ENCODE measurements at places on chromosomes 6 and 20. TPM values are rescaled to one million over a fixed set of nuclear protein-coding genes. Genes with fewer than 3 reads are reported as not detected.

MOCS1 gene
- polyA plus RNA-seq = 11.4 TPM

PIGT gene
- 68.1 TPM for polyA plus RNA-seq

ADGRF5 gene
- polyA plus RNA-seq = 13.1 TPM

PNPLA1 gene
- polyA plus RNA-seq = 0.04 TPM

B3GALT4 gene
- 2.7 TPM for polyA plus RNA-seq

C6orf163 gene
- 1.3 TPM for polyA plus RNA-seq

LTV1 gene
- 17.4 TPM for polyA plus RNA-seq

TGM3 gene
- 0.04 TPM for polyA plus RNA-seq

DSP gene
- 12.7 TPM for polyA plus RNA-seq

MTCH1 gene
- polyA plus RNA-seq = 114 TPM

SNAP25 gene
- polyA plus RNA-seq = 6.4 TPM

DNA sequence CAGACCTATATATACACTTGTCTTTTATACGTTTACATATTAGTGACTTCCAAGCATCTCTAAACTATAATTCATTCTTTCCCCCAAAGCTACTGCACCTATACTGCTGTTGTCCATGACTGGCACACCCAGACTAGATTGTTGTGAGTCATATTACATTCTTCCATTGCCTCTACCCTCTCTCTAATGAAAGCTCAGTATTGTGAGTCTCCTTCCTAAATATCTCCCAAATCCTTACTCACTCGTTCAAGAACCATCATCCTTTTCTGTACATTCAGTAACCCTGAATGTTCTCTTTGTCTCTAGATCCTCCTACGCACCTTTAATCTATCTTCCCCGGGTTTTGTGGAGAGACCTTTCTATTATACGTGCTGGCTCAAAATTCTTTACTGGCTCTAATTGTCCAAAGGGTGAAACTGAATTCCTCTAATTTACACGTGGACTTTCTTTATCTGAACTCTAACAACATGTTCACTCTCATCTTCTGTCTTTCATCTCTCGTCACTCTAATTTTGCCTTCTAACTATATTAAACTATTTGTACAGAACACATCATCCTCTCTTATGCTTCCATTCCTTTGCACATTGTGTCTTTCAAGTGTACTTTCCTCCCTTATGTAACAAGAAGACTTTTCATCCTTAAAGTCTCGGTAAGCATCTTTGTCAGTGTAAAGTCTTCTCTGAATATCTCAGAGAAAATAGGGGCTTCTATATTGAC, 109.3 kb downstream of the IBTK start:
- H3K27ac ChIP-seq = no peak overlapping the region
- DNase-seq = no peak
- H3K4me1 ChIP-seq = no peaks in the 10 kb centered on the region
- H3K36me3 ChIP-seq = no peaks in the 10 kb centered on the region

GRCh38 chr6:101992286-101992685, 598.8 kb downstream of the GRIK2 start:
- H3K4me3 ChIP-seq = no peak overlapping the region
- no peak for DNase-seq
- no peaks in the 10 kb centered on the region for H3K36me3 ChIP-seq

DNA sequence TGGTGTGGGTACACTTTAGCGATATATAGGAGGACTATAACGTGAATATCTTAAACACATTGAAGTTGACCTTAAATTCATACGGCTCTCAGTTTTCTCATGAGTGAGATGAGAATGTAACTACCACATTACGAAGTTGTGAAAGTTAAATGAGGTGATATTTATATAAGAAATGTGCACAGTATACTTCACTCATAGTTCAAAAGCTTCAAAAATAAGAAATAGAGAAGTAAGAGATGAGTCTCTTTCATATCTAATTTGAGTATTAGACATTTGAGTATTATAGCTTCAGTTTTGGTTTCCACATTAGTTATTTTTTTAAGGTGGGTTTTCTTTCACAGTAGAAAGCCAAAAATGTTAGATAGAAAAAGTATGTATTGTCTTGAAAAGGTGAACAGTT, 183.3 kb downstream of the NKAIN2 start:
- no peak for DNase-seq
- H3K36me3 ChIP-seq = no peaks in the 10 kb centered on the region
- H3K4me1 ChIP-seq = no peaks in the 10 kb centered on the region
- no peak overlapping the region for H3K4me3 ChIP-seq
- no peak overlapping the region for H3K27ac ChIP-seq

- H3K36me3 ChIP-seq = no peaks in the 10 kb centered on the region
- H3K4me3 ChIP-seq = no peak overlapping the region
- no peaks in the 10 kb centered on the region for H3K27me3 ChIP-seq
Observed at GRCh38 chr20:60570481-60571277, 612.5 kb downstream of the CDH26 start.

GRCh38 chr20:23507346-23507745, 16.4 kb downstream of the CST8 start:
- no peak overlapping the region for H3K27ac ChIP-seq
- no peaks in the 10 kb centered on the region for H3K4me1 ChIP-seq
- H3K27me3 ChIP-seq = no peaks in the 10 kb centered on the region
- H3K36me3 ChIP-seq = no peaks in the 10 kb centered on the region

DNA sequence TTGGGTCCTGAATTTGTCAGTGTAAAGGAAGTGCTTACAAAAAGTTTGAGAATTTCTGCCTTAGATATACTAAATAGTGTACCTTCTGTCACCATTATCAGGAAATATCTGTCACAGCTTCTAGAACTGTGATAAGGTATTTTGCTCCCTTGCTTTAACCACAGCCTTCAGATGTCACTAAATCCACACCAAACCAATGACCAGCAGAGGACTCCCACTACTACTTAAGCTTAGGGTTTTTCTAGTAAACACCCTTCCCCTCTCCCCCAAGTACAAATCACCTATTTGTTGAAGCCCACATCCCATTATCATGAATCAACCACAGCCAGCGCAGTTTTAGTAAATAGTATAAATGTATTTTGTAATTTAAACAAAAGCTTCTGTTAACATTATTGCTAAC, 8.6 kb upstream of the JPH2 start:
- H3K27ac ChIP-seq = no peak overlapping the region
- no peak for DNase-seq
- H3K27me3 ChIP-seq = no peaks in the 10 kb centered on the region
- no peaks in the 10 kb centered on the region for H3K36me3 ChIP-seq

GRCh38 chr6:132320007-132320406, 81.3 kb downstream of the MOXD1 start:
- no peaks in the 10 kb centered on the region for H3K36me3 ChIP-seq
- no peak overlapping the region for H3K27ac ChIP-seq

DNA sequence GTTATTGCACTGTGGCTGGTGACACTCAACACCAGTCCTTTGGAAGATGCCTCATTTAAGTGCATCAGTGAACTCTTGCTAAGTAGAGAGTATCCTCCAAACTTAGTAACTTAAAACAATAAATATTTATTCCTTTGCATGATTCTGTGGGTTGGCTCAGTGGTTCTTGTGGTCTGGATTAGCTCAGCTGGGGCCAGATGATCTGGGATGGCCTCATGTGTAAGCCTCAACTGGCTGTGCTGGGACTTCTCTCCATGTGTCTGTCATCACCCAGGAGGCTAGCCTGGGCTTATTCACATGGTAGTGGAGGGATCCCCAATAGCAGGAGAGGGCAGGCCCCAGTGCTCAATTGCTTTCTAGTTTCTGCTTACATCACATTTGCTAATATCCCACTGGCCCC, 8.3 kb downstream of the LRRN4 start:
- DNase-seq = no peak
- H3K36me3 ChIP-seq = no peaks in the 10 kb centered on the region

DNA sequence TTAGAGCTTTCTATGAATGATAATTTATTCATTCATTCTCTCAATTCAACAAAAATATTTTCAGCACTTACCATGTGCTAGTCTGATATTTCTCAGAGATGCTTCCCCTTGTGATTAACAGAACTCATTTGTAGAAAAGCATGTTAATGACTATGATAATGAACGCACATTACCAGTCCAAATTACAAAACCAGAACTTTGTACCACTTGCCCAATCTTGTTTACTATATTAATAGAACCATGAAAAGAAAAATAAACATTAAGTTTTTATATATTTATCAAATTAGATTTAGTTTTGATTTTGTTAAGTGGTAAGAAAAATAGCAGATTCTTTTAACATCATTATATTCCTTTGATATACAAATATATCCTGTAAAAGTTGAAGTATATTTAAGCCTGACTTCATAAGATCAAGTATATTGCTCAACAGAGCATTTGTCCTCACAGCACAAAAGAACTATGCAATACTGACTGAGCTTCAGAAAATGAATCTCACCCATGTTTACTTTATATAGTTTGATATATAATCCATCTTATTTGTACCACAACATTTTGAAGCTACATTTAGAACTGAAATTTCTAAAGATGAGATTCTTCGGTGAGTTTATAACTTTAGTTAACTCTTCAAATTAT, 48.9 kb downstream of the TMEM244 start:
- H3K27ac ChIP-seq = no peak overlapping the region
- H3K4me3 ChIP-seq = no peak overlapping the region

GRCh38 chr6:169162752-169163407, 90.8 kb downstream of the THBS2 start:
- H3K27ac ChIP-seq = peak overlapping the region; percentile 29
- no peaks in the 10 kb centered on the region for H3K36me3 ChIP-seq
- H3K27me3 ChIP-seq = no peaks in the 10 kb centered on the region
- peak; percentile 31 for DNase-seq
- no peak overlapping the region for H3K4me3 ChIP-seq

DNA sequence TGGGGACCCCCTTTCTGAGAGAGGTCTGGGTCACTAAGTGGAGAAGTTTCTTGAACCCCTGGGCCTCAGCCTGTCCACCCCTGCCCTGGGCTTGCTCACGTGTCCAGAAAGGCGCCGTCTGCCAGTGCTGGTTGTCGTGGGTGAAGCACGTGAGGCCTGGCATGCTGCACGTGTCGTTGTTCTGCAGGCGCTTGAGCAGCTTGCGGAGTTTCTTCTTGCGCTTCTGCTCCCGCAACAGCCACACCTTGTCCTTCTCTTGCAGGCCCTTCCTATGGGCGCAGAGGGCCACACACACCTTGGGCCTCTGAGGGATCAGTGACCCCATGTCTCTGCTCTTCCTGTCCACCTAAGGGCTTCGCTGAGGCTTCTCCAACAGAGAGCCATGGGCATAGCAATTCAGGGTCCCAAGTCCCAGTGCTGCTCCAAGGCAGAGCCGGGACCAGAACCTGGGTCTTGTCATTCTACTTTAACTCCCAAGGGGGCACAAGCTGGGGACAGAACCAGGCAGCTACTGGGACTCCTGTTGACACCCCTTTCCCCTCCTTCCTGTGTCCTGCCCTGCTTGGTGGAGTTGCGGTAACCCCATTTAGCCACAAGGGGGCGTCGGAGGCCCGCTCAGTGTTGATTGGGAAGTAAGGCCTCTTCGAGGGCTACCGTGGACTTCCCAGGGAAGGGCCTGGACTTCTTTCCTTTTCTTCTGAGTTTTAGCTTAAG, 121.8 kb downstream of the SULF2 start:
- peak overlapping the region; percentile 25 for H3K27ac ChIP-seq
- H3K4me3 ChIP-seq = no peak overlapping the region
- H3K36me3 ChIP-seq = no peaks in the 10 kb centered on the region
- H3K4me1 ChIP-seq = peaks cover 10% of the 10 kb centered on the region
- peak; percentile 75 for DNase-seq

- no peaks in the 10 kb centered on the region for H3K27me3 ChIP-seq
- peaks cover 9% of the 10 kb centered on the region for H3K4me1 ChIP-seq
- H3K36me3 ChIP-seq = no peaks in the 10 kb centered on the region
- no peak overlapping the region for H3K4me3 ChIP-seq
Observed at GRCh38 chr6:142872376-142872775, 72.6 kb downstream of the HIVEP2 start.

DNA sequence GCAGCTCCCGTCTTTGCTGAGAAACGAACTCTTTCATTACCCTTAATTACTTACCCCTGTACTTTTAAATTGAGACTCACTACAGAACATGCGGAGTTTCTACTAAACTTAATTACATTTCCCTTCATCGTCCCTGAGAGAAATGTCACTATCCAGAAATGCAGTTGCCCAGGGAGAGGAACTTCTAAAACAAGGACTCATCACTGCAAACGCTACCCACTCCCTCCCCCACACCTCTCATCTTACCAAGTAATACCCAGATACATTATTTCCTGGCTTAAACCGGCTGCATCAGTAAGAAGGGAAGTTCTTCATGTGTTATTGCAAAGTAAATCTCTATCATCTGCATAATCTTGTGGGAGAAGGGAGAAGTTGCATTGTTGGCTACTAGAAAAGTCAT, 138.3 kb downstream of the IPCEF1 start:
- no peaks in the 10 kb centered on the region for H3K4me1 ChIP-seq
- H3K27me3 ChIP-seq = no peaks in the 10 kb centered on the region
- H3K4me3 ChIP-seq = no peak overlapping the region
